ENCODE measurements at places on chromosomes 2 and 18.
A peak's percentile ranks its signal among the peaks of the same experiment; 100 is the strongest.

- no peak for DNase-seq
Measured at GRCh38 chr2:11630855-11631254, 39.1 kb downstream of the NTSR2 start.

- DNase-seq, result no peak
Measured at GRCh38 chr2:159013103-159013502, 44.7 kb downstream of the TANC1 start.

- no peak for DNase-seq
Measured at GRCh38 chr2:156322686-156323231, 9.8 kb downstream of the NR4A2 start.

DNA sequence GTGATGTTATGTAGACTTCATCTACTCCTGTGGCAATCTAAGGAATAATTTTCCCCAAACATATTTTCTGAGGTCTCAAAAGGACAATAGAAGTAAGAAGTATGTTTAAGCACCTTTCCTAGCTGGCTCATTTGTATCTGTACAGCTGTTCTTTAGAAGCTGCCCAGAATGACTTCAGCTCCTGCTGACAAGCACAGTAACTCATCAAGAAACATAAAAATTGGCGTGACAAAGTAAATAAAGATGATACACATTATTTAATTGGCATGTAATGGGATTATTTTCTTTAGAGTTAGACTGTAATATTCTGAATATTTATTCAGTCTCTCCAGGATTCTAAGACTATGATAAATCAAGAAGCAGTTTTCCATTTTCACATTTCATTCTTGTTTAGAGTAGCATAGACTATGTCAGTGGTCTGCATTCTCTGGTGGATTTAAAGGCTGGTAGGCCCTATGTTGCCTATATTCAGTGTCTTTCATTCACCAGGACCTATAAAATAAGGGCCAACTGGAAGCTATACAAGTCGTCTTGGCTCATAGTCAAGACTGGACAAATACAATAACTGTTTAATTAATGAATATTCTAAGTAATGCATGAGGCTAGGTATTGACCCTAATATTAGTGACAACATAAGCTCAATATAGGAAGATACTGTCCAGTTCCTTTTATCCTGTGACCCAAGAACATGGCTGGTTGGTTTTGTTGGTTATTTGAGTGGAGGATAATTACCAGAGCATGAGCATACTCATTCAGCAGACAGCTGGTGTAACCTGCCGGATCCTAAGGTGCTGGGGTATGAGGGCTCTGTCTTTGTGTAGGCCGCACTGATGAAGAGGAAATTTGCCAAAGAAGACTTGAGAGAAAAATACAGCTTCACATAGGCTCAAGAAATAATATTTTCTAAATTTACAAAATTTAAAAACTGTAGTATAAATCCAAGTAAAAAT lies 107.0 kb downstream of the PDE1A start:
- no peak for DNase-seq

DNA sequence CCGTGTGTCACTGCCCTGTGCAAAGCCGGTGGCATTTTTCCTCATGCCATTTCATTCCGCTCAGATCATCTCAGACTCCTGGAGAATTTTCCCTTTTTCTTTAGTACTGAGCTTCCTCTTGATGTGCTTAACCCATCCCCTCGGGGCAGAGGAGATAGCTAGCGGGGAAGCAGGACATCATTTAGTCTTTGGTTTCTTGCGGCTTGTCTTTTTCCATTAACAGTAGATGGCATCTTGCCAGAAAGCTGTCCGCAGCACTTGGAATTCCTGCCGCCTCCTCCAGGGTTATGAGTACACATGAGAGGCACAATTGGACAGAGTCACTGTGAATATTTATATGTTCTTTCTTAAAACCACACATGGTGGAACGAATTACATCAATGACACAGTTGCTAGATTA lies 226.6 kb downstream of the ALPK2 start:
- DNase-seq, result no peak

GRCh38 chr2:207796585-207797350 lies 27.1 kb upstream of the FZD5 start:
- DNase-seq, result no peak

DNA sequence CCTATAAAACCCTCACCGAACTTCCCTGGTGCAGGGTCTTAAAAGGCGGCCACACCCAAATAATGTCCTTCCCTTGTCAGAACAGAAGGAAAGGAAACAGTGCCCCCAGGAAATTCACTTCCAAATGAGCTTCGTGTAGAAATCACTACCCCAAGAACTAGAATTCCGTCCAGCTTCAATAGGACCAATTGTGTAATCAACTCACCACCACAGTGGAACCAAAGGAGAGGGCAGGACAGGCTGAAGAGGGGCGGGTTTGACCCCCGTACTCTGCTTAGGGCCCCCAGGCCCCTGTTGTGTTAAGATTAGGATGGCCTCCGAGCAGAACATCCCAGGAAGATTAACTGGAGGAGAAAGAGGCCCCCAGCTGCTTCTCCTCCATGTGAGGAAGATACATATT lies 24.1 kb downstream of the GPR35 start:
- no peak for DNase-seq

GRCh38 chr2:215435280-215435869 lies 493 bp downstream of the FN1 start:
- peak; percentile 41 for DNase-seq

DNA sequence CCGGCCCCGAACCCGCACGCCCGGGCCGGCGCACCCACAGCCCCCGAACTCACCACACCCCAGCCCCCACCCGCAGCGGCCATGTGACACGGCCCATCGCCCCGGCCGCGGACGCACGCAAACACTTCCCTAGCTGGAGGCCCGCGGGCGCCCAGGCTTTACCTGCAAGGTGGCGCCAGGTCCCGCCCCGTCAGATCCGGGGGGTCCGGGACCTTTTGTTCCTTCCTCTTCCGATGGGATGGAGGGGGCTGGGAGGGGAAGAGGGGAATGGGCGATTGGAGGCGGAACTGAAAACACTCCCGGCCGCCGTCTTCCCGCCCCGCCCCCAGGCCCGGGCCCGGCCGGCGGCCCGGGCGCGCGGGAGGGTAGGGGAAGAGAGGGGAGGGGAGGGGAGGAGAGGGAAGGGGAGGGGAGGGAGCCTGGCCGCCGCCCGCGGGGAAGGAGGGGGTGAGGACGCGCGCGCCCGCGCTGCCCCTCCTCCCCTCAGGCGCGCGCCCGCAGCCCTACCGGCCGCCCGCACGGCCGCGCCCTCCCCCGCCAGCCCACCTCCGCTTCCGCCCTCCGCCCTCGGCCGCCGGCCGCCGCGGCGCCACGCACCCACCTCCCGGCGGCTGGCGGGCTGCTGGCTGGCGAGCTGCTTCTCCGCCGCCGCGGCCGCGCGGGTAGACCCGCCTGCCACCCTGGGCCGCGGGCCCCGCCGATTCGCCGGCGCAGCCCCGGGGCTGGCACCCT lies at the start of gene SMAD2:
Gene SMAD2, minus strand, starts transcription at position 461 of the 732 bp plus-strand sequence. CDS start 33,903 bp downstream, outside the sequence.
- DNase-seq, result peak; percentile 54

GRCh38 chr2:86790676-86791572 lies at the start of gene CD8A:
TSS of gene CD8A (minus strand) at chr2:86790913. CDS start at chr2:86790825, 88 bp downstream.
- DNase-seq, result no peak

DNA sequence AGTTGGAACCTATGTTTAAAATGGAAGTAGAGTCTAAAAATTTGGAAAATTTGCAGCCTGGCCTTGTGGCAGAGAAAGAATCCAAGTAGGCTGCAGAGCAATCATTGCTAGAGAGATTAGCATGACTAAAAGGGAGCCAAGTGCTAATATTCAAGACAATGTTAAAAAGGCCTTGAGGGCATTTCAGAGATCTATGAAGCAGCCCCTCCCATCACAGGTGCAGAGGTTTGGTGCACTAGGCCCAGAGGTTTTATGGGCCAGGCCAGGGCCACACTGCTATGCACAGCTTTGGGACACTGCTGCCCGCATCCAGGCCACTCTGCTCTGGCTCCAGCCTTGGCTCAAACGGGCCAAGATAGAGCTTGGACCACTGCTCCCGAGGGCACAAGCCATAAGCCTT lies 6.7 kb upstream of the IL1A start:
- no peak for DNase-seq

- DNase-seq, result no peak
Measured at GRCh38 chr2:154693741-154694340, 4.7 kb upstream of the KCNJ3 start.

DNA sequence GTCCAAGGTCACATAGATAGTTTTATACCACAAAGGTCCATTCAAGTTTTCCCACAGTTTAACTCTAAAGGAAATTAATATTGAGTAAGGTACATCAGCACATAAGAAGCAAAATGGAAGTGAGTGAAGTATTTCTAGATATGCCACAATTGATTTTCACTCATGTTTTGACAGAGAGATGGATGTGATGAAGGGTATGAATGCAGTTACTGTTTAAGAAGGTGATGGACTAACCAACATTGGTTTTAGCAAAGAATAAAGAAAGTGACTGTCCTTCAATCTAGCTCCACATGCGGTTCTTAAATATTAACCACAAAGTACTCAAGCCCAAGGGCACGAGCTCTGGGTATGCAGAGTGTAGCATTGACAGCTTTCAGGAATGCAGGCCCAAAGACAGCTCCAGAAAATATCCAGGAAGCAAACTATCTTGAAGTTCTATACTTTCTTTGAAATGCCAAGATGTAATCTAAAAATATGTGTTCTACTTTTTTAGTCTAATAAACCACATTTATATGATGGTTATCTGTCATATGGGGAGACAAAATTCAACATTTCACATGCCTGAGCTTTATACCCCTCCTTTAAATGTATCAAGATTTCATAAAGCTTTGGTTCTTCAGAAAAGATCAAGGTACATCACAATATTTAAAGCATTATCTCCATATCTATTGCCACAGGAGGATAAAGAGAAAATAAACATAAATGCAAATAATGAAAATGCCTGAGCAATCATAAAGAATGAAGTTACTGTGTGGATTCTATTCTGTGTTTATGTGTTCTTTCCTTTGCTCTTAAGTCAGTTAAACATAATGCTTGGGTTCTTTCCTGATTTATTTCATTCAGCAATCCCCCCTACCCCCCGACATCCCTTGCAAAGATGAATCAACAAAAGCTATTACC lies 6.7 kb upstream of the SCN1A start:
- DNase-seq, result no peak

- peak; percentile 16 for DNase-seq
Measured at GRCh38 chr2:160630801-160631590, 137.4 kb upstream of the RBMS1 start.

DNA sequence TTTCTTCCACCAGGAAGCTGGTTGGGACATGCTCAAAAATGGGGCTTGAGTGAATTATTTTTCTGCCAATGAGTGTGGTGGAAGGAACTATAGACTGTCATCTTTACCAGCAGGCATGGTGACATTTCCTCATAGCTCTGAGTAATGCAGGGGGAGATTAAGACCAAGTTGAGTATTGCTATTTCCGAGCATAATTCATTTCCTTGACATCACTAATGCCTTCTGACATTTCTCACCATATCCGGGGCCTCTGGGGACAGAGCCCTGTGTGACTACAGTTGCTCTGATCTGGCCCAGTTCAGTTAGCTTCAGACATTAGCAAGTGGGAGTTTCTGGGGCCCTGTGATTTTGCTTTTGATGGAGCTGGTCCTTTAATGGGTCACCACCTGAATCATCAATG lies 410.4 kb downstream of the MEIS1 start:
- DNase-seq, result no peak

GRCh38 chr2:230700447-230700846 lies 12.2 kb upstream of the CAB39 start:
- no peak for DNase-seq

GRCh38 chr2:42331569-42332284 lies 29.3 kb downstream of the COX7A2L start:
- DNase-seq, result no peak

DNA sequence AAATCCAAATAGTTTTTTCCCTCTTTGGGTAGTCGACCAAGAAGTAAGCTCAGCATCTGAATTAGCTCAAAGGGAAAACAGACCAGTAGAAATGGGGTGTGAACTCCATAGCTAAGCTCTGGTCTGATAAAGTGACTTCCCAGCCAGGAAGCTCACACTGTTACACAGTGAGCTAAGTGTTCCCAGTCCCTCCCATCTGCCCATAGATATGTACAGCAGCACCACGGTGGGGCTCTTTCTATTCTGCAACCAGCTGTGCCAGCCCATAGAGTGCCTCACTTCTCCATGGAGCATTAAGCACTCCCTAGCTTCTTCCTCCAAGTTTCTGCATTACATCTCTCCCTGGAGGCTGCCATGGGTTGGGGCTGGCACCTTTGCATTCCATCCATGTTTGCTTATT lies 27.6 kb upstream of the NEMP2 start:
- no peak for DNase-seq

DNA sequence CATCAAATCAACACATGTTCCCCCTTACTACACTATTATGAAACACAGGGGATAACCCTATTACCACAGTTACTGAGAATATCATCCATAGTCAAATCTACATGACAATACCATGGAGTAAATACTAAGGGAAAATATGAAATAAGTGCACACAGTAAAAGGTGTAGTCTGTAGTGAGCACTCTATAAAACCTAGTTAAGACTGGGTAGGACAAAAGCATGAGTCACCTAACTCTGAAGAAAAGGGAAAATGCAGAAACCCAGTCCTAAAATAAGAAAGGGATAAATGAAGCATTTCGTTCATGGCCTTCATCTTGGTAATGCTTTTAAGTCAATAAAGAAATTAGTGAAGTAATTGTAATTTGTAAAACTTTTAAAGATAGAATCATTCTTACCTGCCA lies 65.4 kb upstream of the ACVR2A start:
- no peak for DNase-seq

- DNase-seq, result no peak
Measured at GRCh38 chr2:124328397-124328796, 303.3 kb downstream of the CNTNAP5 start.

GRCh38 chr2:83340424-83340823 lies 1118.7 kb downstream of the SUCLG1 start:
- no peak for DNase-seq

DNA sequence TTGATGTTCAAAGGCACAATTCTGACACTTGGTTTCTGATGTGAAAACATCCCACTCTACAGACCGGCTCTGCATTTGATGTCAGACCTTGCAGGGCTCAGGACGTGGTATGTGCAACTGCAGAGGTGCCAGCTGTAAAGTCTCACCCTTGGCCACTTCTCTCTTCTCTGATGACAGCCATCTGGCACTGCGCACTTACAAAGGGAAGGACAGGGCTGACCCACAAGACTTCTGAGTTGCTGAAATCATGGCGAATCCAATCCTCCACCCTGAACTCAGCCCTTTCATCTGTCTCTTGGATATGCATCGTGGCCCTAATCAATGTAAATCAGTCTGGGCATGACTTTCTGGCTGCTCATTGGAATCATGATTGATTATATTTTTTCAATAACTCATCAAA lies 82.5 kb downstream of the SEPTIN10 start:
- DNase-seq, result no peak

DNA sequence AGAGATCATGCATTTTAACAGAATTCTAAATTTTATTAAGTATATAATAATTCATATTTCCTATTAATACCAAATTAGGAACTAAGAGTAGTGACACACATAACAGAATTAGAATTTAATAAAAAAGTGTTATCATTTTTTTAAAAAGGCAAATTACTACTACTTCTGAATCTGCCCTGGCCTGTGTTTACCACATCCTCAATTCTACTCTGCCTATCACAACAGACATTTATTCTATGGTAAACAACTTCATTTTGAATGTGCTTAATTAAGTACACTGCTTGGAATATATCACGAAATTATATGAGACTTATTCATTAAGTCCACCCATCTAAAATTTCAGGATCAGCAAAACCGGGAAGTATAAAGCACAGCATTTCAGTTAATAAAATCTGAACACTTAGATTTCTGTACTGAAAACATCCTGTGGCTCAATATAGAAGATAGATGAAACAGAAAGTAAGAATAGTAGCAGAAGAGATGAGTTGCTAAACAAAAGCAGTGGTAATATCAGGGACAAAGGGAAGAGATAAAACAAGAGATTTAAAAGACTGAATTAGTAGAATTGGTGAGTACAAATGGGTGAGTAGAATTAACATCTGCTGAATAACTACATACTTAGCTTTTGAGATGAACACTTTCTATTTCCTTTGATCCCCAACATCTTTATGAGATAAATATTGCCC lies 3.7 kb downstream of the SMC6 start:
- no peak for DNase-seq
